ENCODE measurements at places on chromosomes 12 and 14.

DNA sequence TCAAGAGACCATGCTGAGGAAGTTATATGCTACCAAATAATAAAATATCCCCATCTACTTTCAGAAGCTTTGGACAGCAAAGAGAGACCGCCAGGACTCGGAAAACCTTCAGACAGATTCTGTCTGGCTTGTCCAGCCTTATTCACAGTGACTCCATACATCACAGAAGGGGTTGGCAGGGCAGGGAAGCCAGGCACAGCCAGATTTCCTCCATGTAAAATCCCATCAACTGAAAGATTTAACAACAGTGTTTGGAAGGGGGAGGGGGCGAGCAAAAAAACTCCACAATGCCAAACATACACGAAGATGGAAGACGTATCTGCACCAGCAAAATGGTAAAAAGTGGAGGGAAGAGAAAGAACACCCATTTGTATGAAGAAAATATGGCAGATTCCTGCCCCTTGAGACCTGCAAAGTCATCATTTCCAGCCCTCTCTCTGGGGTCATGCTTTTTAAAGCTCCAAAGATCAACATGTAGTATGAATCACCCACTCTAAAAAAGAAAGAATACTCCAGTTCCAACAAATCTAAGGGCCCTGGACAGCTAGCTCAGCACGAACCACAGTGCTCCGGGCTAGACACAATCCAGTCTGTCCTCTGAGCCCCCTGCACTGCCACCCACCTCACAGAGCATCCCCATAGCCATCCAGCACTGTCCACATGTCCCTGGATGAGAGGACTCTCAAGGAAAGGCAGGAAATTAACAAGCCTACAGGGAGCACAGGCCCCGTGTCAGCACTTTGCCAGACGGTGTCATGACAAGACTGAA is 116.4 kb downstream of the DICER1 start:
- no peak for DNase-seq

- no peak for DNase-seq
Measured at GRCh38 chr12:132491761-132492378, 1.9 kb downstream of the FBRSL1 start.

DNA sequence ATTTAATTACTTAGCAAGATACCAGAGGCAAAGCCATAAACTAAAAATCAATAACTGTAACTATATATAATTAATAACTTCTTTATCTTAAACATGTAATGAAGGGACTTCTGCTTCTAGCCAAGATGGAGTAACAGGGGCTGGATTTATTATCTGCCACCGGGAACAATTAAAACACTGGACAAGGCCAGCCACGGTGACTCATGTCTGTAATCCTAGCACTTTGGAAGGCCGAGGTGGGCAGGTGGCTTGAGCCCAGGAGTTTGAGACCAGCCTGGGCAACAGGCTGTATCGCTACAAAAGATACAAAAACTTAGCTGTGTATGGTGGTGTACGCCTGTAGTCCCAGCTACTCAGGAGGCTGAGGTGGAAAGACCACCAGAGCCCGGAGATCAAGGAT is 113.6 kb downstream of the TAOK3 start:
- DNase-seq: no peak

DNA sequence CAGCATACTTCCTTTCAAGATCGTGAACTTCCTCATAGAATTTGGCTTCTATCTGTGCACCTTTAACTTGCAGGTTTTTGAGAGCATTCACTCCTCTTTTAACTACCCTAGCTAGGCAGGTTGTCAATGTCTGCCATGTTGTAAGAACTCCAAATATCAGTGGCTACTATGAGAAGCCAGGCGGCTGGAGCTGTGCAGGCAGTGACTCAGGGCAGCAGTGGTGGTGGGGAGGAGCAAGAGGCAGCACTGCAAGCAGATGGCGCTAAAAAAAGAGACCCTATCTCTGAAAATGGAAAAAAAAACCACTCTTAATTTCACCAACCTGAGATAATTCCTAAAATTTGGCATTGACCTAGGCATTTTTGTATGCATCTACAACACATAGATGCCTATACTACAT is 28.5 kb downstream of the YARS2 start:
- no peak for DNase-seq

GRCh38 chr14:71749613-71750238 is 182.5 kb upstream of the RGS6 start:
- no peak for DNase-seq

GRCh38 chr12:105590571-105590970 is 260.1 kb downstream of the C12orf75 start:
- no peak for DNase-seq

DNA sequence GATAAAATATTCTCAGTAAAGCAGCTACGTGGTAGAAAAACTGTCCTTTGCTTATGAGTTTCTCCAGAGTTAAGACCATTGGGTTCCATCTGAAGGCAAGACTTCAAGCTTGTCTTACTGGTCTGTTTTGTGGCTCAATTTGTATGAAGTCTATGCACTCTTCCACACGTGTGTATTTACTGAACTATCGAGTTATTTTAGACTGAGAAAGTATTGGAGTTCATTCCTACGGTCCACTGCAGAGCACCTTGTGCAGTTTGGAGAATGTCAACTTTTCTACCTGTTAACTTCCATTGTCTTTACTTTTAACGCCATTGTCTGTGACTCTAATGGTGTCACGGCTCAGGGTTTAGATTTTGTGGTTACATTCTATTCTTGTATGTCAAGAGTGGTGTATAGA is 3.7 kb downstream of the HIF1A start:
- no peak for DNase-seq

DNA sequence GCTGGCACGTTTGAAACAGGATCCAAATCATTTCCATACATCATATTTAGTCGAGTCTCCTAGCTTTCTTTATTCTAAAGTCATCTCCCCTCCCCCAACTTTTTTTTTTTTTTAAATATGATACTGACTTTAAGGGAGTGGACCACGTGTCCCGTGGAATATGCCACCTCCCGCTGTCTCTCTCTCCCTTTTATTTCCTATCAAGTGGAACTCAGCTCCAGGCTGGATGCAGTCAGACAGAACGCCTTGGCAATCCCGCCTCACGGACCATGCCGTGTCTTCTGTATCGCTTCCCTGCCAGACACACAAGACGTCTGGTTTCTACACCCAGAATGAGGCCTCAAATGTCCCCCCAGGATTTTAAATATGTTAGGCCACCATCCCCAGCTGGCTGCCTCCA is 21.2 kb downstream of the BCL7A start:
- no peak for DNase-seq

DNA sequence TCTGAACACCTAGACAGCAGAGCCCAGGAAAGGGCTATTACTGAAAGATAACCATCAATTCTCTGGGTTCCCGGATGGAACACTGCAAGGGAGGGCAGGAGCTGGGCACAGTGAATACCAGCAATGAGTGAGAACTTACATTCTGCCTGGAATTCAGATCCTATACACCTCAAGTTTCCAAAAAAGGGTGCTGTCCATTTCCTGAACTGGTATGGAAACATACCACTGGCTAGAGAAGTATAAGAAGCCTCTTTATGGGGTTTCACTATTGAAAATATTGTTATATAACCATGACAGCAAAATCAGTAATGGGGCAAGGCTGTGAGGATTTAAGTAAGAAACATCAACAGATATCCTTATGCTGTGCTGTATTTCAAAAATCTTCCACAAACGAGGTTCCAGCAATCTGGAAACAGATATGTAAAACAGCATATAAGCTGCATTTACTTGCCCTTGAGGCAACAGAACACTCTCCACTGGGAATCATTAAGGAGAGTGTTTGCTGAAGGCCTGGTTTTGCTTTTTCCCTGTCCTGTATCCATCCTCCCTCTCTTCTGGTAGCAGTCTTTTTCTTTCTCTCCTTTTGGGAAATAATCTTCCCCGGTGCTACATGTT is 53.3 kb upstream of the GTF2A1 start:
- DNase-seq: no peak

GRCh38 chr12:12327802-12328201 is 22.2 kb downstream of the MANSC1 start:
- no peak for DNase-seq

DNA sequence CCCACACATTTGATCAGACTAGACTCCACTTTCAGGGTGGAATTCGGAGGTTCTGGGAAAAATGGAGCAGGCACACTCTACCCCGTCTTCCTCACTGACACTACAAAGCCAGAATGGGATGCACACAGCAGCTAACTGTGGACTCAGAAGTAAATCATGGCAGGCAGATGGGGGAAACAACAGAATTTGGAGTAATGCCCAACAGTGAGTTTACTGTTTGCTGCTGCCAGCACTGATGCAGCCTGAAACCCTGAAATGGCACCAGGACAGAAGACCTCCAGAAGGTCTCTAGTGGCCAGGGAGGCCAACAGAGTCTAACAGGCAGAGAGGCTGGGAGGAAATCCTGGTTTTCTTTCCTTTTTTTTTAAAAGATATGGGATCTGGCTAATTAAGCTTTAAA is 24.6 kb downstream of the KCTD10 start:
- DNase-seq: no peak

- no peak for DNase-seq
Measured at GRCh38 chr12:50053583-50053982, 3.8 kb upstream of the ASIC1 start.

GRCh38 chr12:49974677-49975317 is 2.0 kb downstream of the AQP6 start:
- no peak for DNase-seq

GRCh38 chr12:127803545-127803944 is 463.4 kb upstream of the TMEM132C start:
- no peak for DNase-seq

DNA sequence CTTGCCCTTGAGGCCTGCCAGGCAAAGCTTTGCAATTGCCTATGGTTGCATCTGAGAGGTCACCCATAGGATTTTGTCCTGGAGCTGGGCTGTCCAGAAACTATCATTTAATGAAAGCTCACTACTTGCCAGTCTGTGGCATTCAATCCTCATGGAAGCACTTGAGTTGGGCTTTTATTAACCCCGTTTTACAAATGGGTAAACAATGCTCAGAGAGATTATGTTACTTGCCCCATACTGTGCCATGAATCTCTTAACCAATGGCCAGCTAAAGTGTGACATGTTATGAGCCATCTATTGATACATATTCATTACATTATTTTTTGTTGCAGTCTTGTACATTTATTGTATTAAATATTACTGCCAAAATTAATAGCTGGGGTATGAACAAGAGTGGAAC is 35.9 kb downstream of the PDZRN4 start:
- no peak for DNase-seq

DNA sequence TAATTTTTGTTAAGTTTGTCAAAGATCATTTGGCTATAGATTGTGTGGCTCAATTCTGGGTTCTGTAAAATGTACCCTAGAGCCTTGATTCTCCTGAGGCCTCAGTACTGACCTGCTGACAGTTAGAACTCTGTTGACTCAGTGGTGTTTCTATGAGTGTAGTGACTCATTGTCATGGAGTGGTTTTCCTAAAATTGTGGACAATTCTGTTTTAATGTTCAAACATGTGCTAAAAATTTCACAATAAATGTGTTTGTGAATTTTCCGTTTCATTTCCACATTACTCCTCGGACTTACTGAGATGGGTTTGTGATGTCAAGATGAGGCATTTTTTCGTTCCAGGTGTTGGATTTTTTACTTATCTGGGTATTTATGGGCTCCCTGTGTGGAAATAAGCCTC is 695.9 kb downstream of the TMEM121 start:
- DNase-seq: no peak

DNA sequence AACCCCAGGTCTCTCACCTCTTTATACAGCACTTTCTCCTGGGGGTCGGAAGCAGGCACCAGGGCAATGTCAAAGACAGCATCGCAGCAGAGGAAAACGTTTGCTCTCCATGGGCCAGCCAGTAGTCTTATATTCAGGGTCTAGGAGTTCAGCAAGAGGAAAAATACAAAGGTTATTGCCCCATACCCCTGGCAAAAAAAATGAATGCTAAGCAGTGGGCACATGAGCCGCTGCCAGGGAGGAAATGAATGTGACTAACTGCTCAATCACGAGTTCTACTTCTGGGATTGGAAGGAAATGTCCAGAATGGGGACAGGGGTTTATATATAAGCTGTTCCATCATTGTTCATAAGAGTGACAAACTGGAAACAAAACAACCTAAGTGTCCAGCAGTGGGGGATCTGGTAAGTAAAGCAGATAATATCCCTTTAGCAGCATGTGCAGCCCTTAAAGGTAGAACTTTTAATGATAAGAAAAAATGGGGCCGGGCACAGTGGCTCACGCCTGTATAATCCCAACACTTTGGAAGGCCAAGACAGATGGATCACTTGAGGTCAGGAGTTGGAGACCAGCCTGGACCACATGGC is 53.8 kb downstream of the PHETA1 start:
- peak; percentile 9 for DNase-seq

DNA sequence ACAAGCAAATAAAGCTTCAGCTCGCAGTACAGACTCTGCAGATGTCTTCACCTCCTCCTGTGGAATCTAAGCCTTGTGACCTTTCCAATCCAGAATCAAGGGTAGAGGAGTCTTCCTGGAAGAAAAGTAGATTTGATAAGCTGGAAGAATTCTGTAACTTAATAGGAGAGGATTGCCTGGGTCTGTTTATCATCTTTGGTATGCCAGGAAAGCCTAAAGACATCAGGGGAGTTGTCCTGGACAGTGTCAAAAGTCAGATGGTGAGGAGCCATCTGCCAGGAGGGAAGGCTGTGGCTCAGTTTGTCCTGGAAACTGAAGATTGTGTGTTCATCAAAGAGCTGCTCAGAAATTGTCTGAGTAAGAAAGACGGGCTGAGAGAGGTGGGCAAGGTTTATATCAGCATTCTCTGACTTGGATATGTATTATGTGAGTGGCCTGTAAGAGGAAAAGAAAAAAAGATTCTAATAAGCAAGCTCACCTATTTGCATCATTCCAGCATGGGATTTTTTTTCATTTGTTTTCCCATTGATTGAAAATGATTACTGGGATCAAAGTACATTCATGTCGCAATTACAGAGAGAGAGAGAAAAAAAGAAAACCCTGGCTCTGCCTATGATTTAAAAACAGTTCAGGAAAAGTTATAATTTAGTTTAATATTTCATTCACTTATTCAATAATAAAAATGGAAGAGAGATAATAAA is 767 bp downstream of the REP15 start:
- DNase-seq: no peak

GRCh38 chr12:110563702-110564470 is 19.2 kb downstream of the PPTC7 start:
- DNase-seq: no peak

GRCh38 chr14:64194404-64194803 is 99.8 kb downstream of the ESR2 start:
- DNase-seq: no peak
